Fibroblast of lung (primary cell): ENCODE measurements at places on chromosomes 3 and 15. TPM values are rescaled to one million over a fixed set of nuclear protein-coding genes. Genes with fewer than 3 reads are reported as not detected.

TM4SF4 gene
- 0.26 and 1.7 TPM in 2 replicates for total RNA-seq

MOBP gene
- not detected in 2 replicates for total RNA-seq

DLG1 gene
- total RNA-seq, result 51.4 and 53.0 TPM in 2 replicates

IP6K1 gene
- 28.8 and 30.2 TPM in 2 replicates for total RNA-seq

SPSB4 gene
- not detected in 2 replicates for total RNA-seq

BTBD1 gene
- 93.2 and 105 TPM in 2 replicates for total RNA-seq

CLSTN2 gene
- total RNA-seq, result under 0.01 TPM in 2 replicates

FOXP1 gene
- total RNA-seq, result 85.3 and 101 TPM in 2 replicates

- no peak for DNase-seq
Measured at GRCh38 chr15:28047277-28047676, 51.8 kb downstream of the OCA2 start.

DNA sequence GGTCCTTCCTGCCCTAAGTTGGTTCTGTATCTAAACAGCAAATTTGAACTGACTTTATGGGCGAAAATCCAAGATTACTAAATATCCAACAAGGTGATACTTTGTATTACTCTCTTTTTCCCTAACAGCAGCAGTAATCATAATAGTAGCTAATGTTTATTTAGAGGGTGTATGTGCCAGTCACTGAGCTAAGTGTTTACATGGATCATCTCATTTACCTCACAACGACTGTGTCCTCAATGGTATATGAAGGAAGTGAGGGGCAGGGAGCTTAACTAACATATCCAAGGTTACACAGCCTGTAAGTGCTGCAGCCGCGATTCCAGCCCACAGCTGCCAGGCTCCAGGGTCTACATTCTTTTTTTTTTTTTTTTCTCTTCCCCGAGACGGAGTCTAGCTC is 10.3 kb upstream of the LRRC34 start:
- no peak for DNase-seq

- no peak for DNase-seq
Measured at GRCh38 chr3:139455206-139455605, 21.1 kb downstream of the RBP2 start.

DNA sequence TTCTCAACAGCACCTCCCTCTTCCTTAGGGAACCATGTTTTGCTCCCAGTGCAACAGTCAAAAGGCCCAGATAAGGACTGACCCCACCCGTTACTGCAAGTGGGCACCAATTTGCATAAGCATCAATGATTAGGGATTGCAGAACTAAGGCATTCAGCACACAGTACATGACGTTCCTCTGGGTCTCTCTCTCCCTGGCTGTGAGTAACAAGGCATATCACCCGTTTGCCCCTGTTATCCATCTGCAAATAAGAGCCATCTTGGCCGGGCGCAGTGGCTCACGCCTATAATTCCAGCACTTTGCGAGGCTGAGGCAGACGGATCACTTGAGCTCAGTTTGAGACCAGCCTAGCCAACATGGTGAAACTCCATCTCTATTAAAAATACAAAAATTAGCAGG is 18.8 kb downstream of the MAGI1 start:
- no peak for DNase-seq

GRCh38 chr3:56683122-56683817 is at the start of gene TASOR:
Gene TASOR, minus strand, starts transcription at chr3:56683265. Its CDS starts 259 bp downstream, at chr3:56683006.
- peak; percentile 80 for DNase-seq

DNA sequence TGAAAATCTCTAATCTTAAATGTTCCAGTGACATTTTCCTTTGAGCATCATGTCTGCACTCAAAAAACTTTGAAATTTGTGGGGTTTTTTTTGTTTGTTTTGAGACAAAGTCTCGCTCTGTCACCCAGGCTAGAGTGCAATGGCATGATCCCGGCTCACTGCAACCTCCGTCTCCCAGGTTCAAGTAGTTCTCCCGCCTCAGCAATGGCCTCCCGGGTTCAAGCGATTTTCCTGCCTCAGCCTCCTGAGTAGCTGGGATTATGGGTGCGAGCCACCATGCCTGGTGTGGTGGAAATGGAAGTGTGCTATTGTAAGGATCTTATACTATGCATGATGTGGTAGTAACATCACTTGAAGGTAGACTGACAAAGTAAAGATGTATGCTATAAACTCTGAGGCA is 42.5 kb downstream of the TKT start:
- no peak for DNase-seq

DNA sequence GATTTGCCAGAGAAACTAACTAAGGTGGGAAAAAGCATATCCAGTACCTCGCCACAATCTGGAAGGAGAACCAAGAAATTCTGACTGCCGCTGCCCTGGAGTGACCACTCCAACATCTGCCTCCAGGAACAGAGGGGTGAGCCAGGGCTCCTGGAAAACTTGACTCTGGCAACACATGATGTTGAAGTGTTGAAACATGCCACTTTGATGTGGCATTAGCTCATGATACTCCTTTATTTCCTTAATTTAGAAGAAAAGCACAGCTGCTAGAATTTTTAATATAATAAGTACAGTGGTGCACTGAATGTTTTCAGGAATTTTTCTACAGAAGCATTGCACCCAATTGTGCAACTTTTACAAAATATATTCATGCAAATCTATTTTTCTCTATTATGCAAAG is 109.9 kb upstream of the BCL6 start:
- DNase-seq, result no peak
